ENCODE measurements at places on chromosomes 4 and X. TPM values are rescaled to one million over a fixed set of nuclear protein-coding genes. Genes with fewer than 3 reads are reported as not detected.

The DCK gene
- total RNA-seq: 18.6 TPM

The RASSF6 gene
- 7.4 TPM for total RNA-seq

The PAGE2 gene
- total RNA-seq: not detected

The MAD2L1 gene
- 2.2 TPM for total RNA-seq

The PNMA3 gene
- under 0.01 TPM for total RNA-seq

The C1QTNF7 gene
- not detected for total RNA-seq

The MAGED4B gene
- total RNA-seq: 1.6 TPM

The TMEM35A gene
- not detected for total RNA-seq

The CTPS2 gene
- total RNA-seq: 5.8 TPM

The PAGE2B gene
- not detected for total RNA-seq

The GPAT3 gene
- total RNA-seq: 4.5 TPM

The ZNF674 gene
- total RNA-seq: 11.6 TPM

The KIAA0232 gene
- total RNA-seq: 28.0 TPM

The SPANXN4 gene
- not detected for total RNA-seq

The CTAG1A gene
- total RNA-seq: not detected

The NLGN4X gene
- total RNA-seq: 0.13 TPM

The RAB33A gene
- 0.13 TPM for total RNA-seq

The PABPC4L gene
- total RNA-seq: under 0.01 TPM

The ATOH1 gene
- total RNA-seq: not detected

The ALB gene
- not detected for total RNA-seq

The EFHC2 gene
- not detected for total RNA-seq

The NDNF gene
- not detected for total RNA-seq

The TEX13B gene
- total RNA-seq: not detected

The TBC1D8B gene
- 2.6 TPM for total RNA-seq

The KLHL4 gene
- 0.13 TPM for total RNA-seq
